ENCODE measurements at places on chromosomes 5 and 9. TPM values are rescaled to one million over a fixed set of nuclear protein-coding genes. Genes with fewer than 3 reads are reported as not detected.
A peak's percentile ranks its signal among the peaks of the same experiment; 100 is the strongest.

DNA sequence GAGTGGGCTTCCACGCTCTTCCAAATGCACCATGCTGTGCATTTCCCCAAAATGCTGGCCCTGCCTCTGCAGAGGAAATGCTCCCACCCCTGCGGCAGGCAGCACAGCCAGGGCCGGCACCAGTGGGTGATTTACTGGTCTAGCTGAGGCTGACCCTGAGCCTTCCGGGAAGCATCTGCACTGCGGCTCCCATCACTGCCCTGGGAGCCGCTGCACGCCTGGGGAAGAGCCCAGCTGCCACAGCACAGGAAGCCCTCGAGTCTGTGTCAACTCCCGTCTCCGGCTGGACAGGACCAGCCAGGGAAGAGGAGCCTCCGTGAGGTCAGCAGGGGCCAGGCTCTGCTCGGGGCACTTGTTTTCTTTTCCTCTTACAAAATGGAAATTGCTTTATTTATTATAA, 25.1 kb upstream of the EEIG1 start:
- no peak for DNase-seq

- DNase-seq: peak; percentile 70
Measured at GRCh38 chr9:84315278-84315877, 25.2 kb downstream of the SLC28A3 start.

DNA sequence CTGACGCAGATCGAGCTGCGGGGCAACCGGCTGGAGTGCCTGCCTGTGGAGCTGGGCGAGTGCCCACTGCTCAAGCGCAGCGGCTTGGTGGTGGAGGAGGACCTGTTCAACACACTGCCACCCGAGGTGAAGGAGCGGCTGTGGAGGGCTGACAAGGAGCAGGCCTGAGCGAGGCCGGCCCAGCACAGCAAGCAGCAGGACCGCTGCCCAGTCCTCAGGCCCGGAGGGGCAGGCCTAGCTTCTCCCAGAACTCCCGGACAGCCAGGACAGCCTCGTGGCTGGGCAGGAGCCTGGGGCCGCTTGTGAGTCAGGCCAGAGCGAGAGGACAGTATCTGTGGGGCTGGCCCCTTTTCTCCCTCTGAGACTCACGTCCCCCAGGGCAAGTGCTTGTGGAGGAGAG, 4.6 kb upstream of the PHYHD1 start:
- DNase-seq: no peak

DNA sequence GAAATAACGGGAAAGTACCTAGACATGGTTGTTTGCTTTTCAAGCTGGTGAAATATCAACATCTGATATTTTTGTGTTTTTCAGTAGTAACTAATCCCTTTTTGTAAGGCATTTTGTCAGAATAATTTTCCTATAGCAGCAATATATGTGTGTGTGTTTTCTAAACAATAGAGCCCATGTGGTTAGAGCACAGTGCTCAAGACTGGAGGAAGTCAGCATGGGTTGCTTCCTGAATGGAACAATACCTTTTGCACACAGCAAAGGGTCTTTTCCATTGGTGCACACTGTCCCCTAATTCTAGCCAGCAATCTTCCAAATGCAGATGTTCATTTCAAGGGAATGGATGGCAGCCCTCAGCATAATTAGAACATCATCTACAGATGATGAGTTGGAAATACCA, 270.1 kb downstream of the AOPEP start:
- no peak for DNase-seq

DNA sequence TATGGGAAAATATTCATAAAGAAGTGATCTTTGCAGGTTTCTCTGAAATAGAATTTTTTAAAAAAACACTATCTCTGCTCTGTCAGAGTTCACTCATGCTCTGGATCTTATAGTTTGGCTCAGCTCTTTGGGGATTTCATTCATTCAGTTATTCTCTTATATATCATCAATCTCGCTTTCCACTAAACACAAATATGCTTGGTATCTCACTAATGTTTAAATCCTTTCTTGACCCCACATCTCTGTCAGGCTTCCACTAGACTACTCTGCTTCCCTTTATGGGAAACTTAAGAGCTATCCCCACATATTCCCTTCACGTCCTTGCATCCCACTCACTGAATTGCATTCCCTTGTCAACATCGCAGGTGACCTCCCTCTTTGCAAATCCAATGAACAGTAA, 396.1 kb downstream of the ENC1 start:
- DNase-seq: no peak

DNA sequence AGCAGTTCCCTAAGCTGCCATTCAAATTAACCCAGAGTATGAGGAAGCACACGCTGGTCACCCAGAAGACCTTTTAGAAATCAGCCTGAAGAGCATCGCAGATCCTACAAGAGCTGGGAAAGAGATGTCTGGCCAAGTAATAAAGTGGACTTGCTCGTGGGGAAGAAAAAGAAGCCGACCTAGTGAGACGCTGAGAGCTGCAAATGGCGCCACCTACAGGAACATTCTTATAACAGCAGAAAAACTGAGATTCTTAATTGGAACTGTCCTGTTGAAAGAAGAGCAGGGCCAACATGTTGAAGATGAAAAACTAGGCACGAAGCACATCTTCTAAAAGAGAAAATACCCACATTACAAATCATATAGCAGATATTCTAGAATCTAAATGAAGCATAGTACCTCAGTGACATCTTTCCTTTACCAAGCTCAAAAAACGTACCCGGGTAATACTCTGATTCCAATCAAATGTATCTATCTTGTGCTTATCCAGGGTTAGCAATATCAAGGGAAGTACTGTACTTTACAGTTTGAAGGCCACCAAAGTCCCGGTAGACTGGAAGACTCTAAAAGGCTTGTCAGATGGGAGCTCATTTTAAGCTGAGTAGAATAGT, 3.9 kb upstream of the GNAQ start:
- peak; percentile 87 for DNase-seq

- DNase-seq: peak; percentile 80
Measured at GRCh38 chr9:137049544-137050449, 3.8 kb upstream of the NPDC1 start.

- DNase-seq: no peak
Measured at GRCh38 chr9:90552317-90552716, 90.3 kb downstream of the DIRAS2 start.

GRCh38 chr5:126847456-126847820, 70.5 kb downstream of the LMNB1 start:
- no peak for DNase-seq

- peak; percentile 11 for DNase-seq
Measured at GRCh38 chr5:123358751-123359150, 64.5 kb downstream of the CEP120 start.

DNA sequence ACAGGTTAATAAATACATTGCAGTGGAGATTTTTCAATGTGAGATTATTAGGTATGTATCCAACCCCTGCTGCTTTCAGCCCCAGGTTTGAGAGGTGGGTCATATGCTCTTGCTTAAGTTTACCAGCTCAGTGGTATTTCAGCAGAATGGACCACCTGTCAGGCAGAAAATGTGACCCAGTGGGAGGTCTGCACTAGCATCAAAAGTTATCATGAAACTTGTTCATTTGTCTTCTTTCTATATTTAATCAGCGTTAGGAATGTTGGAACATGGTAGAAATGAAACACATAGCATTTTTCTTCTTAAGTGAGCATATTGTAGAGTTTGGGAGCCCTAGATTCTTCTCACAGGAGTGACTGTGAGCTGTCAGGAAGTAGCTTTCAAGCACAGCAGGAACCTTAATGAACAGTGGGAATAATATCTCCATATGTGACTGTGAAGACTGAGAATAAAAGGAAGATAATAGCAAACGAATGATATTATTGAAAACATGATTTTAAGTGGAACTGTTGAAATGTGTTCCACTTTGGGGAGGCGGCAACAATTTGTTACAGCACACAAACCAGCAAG, 596.9 kb upstream of the CDH6 start:
- DNase-seq: no peak

Gene FOXD4L3
- 0.12 TPM for total RNA-seq

Gene AGXT2
- total RNA-seq: 8.0 TPM

Gene GIN1
- 4.7 TPM for total RNA-seq

Gene AQP7
- 8.5 TPM for total RNA-seq

Gene RNF180
- 4.7 TPM for total RNA-seq
